ENCODE measurements at places on chromosomes 3 and 15.

DNA sequence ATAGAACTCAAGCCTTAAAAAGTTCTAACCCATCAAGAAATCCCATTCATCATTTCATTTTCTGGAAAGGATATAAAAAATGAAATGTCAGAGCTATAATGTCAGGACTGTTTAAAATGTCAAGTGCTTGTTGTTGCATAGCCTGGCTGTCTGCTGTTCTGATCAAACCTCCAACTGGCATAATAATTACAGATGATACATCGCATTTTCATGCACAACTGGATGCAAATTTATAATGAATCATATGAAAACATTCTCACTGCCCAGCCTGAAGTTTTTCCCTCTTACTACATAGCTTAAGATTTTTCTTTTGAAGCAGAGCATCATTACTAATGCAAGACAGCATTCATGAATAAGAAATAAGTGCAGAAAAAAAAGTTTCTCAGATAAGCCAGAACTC lies 46.5 kb downstream of the GUCA1C start:
- no peak for DNase-seq

DNA sequence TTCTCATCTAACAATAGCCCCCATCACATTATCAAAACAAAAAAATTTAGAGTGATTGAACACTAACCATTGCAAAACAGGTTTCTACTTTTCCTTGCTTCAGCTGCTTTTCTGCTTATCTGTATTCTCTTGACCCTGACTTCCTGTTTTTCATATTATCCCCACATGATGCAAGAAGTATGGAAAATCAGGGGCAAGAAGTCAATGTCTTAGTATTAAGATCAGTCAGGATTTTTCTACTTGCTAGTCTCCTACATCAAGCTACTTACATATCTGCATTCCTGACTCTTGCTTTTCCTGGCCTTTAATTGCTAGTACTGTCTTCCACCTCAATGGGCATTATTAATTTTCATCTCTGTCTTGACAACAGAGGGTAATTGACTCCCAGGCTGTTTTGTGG lies 300.2 kb downstream of the OTOL1 start:
- DNase-seq, result no peak

DNA sequence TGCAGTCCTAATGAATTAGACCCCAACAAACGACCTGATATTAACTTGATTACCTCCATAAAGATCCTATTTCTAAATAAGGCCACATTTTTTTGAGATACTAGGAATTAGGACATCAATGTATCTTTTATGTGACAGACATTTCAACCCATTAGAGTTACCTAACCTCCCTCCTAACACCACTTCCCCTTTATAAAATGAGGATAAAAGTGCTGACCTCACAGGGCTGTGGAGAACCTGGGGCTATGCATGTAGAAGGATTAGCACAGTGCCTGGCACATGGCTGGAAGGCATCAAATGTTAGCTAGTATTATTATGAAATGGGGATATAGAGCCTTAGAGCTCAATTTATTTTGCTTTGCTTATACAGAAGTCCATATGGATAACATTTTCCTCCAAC lies 53.5 kb upstream of the LRRN1 start:
- no peak for DNase-seq

GRCh38 chr3:187450431-187451190 lies 82.4 kb downstream of the RTP4 start:
- DNase-seq, result no peak

GRCh38 chr15:68807249-68807648 lies 13.4 kb downstream of the ANP32A start:
- no peak for DNase-seq

DNA sequence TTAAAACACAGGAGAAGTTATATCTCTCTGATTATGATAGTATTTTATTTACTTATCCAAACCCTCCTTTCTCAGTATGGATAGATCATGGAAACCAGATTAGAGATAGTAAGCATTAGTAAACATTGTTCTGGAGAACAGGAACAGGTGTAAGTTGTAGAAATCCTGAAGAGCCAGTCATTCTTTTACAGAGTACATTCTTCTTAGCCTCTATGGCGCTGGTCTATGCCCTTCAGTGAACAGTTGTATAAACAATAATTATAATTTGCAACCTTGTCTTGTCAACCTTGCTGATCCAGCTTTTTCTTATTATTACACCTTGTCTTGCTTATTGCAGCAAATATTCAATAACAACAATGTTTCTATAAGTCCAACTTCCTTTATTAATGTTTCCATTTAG lies 47.4 kb downstream of the SLC15A2 start:
- no peak for DNase-seq

GRCh38 chr3:81908561-81908960 lies 147.1 kb upstream of the GBE1 start:
- no peak for DNase-seq

GRCh38 chr3:190013943-190014924 lies 106.5 kb downstream of the P3H2 start:
- no peak for DNase-seq

- DNase-seq, result no peak
Observed at GRCh38 chr15:59176653-59177316, 29.9 kb upstream of the LDHAL6B start.

DNA sequence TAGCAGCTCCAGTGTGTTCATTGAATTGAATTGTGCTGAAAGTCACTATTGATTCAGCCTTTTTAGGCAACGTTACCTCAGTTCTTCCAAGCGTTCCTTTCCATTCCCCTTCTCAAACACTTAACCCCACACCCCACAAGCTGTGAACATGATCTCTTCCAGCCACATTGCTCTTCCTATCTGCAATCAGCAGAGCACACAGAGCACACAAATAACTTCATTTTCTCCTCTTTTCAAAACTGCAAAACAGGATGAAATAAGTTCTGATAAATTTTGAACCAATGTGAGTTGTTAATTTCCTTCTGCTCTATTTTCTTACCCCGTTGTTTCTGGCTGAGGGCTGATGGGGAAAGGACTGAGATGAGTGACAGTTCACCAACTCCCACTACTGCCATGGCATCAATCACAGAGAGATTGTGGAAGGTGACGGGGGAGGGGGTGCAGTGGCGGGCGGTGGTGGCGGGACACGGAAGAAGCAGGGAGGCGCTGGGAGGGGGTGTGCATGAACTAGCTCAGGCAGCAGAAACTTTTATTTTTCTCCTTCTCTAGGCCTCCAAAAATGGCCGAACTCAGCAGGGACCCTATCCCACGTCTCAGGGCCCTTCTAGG lies 147.2 kb downstream of the SSR3 start:
- DNase-seq, result no peak

- DNase-seq, result no peak
Observed at GRCh38 chr3:197226179-197226578, 72.2 kb downstream of the DLG1 start.

DNA sequence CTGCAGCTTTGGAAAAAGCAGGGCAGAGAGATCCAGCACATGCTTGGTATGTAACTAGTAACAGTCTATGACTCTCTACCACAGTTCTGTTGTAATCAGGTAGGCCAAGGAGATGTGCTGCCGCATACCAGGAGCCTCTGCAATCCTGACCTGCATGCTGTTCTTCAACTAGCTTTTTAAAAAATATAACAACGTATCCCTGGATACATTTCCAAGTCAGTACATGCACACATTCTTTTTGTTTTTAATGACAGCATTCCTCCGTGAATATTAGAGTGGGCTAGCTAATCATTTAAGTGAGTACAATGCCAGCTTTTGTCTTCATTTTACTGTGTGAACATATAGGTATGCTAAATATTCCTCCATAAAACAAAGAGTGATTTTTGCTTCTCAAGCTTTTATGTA lies 437.8 kb downstream of the RBMS3 start:
- DNase-seq, result no peak

- DNase-seq, result no peak
Observed at GRCh38 chr15:90765531-90765930, 48.4 kb downstream of the BLM start.

DNA sequence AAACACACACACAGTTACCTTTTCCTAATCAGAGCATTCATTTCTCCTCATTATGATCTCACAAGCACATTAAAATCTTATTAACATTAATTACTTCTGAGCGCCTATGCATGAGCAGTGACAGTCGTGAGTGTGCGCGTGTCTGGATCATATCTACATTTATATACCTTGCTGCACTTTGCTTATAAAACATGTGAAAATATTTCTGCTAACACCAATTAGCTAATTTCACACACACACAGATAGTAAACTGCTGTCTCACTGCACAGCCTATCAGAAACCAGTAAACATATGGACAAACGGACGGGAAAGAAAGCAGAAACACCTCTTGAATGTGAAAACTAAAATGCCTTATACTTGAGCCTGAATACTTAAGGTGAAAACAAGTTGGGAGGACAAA lies 64.8 kb downstream of the ZBTB20 start:
- no peak for DNase-seq

DNA sequence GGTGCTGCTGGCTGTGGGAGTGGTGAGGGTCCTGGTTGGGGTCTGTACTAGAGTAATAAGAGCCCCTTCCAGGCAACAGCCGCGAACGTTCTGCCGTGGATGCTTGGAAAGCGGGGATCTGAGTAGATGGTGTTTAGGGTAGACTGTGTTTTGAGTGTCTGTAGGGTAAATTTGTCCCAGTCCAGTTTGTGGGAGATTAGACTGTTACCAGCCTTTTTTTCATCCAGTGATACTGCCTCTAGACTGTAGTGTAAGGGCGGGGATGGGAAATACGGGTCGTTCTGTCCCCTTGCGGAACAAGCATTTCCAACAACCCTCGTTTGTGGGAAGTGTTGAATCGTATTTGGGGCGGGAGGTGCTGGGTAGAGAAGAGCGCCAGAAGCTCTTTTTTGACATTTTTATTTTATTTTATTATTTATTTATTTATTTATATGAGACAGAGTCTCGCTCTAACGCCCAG lies 424 bp downstream of the HAUS2 start:
- DNase-seq, result peak; percentile 38

GRCh38 chr15:43441316-43441715 lies 51.6 kb downstream of the TP53BP1 start:
- no peak for DNase-seq

DNA sequence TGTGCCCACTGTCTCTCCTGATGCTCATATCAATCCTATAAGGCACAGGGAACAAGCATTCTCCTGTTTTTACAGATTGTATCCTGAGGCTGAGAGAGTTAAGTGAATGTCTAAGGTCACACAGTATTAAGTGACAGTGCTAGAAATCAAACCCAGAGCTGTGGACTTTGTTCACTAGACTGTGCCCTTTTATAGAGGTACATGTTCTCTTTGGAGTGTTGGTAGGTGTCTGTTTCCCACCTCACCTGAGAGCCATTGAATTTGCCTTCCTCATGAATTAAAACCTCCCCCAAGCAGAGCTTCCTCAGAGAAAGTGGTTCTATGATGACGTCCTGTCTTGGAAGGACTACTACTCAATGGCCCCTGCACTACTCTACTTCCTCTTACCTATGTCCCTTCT lies 12.4 kb downstream of the ADIPOQ start:
- DNase-seq, result no peak

- no peak for DNase-seq
Observed at GRCh38 chr3:72265256-72266015, 480.5 kb upstream of the PROK2 start.

GRCh38 chr3:29128001-29128400 lies 152.9 kb upstream of the RBMS3 start:
- no peak for DNase-seq

DNA sequence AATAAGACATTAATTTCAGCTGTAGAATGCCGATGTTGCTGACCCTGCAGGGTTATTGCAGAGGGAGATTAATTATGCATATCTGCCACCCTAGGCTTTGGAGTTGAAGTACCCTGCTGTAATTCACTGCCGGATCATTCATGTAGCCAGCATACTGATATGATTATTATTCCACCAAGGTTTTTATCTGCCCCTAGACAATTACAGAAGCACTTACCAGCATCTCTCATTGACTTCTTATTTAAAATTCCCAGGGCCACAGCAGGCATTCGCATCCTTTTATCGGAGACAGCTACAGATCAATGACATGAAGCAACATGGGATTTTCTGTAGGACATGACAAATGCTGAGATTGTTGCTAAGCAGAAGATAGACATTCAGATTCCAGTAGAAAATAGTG lies 31.3 kb downstream of the IL1RAP start:
- DNase-seq, result no peak

DNA sequence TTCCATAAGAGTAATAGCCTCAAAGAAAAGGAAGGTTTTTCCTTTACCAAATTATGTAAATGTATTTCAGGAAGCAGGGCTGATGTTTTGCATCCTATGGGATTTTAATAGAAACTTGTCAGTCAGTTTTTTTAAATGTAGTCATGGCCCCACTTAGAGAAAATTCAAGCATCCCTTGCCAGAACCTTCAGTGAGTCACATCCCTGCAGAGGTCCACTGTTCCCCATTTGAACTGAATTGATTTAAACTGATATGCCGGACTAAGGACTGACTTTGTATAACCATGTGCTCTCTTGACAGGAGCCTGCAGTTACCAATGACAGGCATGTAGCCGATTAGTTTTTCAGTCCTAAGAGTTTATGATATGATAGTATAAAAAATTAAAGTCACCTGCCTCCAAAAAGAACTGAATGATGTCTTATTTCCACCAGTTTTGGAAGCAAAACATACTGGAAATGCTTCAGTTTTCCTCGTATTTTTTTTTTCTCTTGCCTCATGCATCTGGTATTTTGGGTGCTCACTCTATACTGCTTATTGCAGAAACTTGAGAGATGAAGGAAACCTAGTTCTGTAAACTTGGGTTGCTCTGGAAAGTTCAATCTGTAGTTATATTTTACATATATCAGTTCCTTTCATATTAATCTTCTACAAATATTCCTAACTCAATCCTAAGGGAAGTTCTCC lies 30.7 kb downstream of the LRTM1 start:
- DNase-seq, result no peak

DNA sequence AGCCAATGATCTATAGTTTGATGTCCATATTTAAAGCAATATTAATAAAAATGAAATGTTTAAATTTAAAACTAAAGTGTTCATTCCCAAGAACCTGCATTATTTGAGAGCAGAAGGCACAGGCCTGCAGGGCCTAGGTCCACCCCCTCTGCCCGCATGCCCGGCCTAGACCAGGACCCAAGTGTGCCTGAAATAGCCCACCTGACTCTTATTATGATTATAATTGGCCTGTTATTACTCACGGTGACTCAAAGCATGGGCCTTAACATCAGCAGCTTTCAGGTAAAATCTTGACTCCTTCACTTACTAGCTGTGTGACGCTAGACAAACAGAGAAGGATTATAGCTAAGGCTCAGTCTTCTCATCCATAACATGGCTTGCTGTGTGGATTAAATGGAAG lies 128.8 kb downstream of the PLCL2 start:
- no peak for DNase-seq

DNA sequence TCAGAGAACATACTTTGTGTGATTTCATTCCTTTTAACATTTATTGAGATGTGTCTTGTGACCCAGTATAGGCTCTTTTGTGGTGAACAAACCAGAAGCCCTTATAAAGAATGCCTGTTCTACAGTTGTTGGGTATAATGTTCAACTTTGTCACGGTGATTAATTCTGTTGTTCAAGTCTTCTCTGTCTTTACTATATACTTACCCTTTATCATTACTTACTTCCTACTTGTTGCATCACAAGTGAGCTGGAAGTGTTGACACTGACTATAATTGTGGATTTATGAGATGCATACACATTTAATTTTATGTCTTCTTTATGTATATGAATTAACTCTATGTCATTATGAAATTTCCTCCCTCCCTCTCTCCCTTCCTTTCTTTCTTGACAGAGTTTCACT lies 59.7 kb upstream of the TBL1XR1 start:
- DNase-seq, result no peak

GRCh38 chr15:68615301-68615700 lies 36.5 kb downstream of the CORO2B start:
- no peak for DNase-seq

GRCh38 chr15:68230157-68231100 lies 901 bp upstream of the CLN6 start:
- DNase-seq, result no peak

Data from COR-L47 (cell line).